ENCODE measurements at places on chromosomes 3 and 15. TPM values are rescaled to one million over a fixed set of nuclear protein-coding genes. Genes with fewer than 3 reads are reported as not detected.

Gene SLC28A2
- polyA plus RNA-seq = not detected

Gene LRTM1
- not detected for polyA plus RNA-seq

Gene OR5K2
- polyA plus RNA-seq = not detected

Gene TLR9
- polyA plus RNA-seq = not detected

Gene UROC1
- not detected for polyA plus RNA-seq

Gene CCDC39
- not detected for polyA plus RNA-seq

Data from CD4-positive, CD25-positive, alpha-beta regulatory T cell (primary cell).